Naive B cell (primary cell): ENCODE measurements at places on chromosomes 12 and 14.

DNA sequence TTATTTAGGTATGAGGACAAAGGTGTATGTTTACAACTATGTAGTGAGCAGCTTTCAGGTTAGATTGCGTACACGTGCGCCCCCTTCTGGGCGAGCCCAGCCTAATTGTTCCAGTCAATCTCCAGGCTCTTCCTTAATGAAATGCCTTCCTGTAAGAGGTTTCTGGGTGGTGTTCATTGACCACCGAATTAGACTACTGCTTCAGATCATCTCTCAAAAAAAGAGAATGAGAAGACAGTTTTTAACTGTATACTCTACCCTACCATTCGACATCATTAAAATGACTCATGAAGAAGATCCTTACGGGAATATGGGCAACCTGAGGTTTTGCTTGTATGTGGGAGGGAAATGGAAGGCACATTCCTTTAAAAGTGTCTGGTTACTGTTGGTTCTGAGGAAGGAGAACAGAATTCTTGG lies 2.1 kb downstream of the LUM start:
- no peak for DNase-seq

GRCh38 chr12:1925684-1926006 lies 7.2 kb upstream of the CACNA2D4 start:
- DNase-seq, result no peak

GRCh38 chr14:91067186-91067585 lies 6.7 kb upstream of the RPS6KA5 start:
- no peak for DNase-seq

GRCh38 chr12:106144847-106145246 lies 6.1 kb upstream of the NUAK1 start:
- no peak for DNase-seq

GRCh38 chr12:98894412-98895085 lies 249.5 kb downstream of the APAF1 start:
- no peak for DNase-seq
